ENCODE measurements at places on chromosomes 4 and X. TPM values are rescaled to one million over a fixed set of nuclear protein-coding genes. Genes with fewer than 3 reads are reported as not detected.

The NPNT gene
- total RNA-seq: under 0.01 TPM

- no peak for DNase-seq
Observed at GRCh38 chr4:111210595-111210994, 587.7 kb upstream of the PITX2 start.

DNA sequence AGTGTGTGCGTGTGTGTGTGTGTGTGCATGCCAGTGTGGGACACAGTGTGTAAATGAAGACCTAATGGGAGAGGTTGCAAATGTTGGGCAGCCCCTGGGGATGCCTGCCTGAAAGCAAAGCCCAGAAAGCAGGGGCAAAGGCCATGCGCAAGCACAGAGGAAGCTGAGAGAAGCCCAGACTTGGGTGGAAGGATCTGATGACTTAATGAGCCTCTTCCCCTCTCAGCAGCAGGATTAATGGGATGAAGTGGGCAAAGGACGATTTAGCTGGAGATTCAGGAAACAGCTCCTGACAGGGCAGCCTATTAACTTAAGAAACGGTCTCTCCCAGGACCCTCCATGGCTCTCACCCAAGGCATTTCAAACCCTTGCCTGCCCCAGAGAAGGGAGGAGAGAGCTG is 107.3 kb downstream of the EFNB1 start:
- no peak for DNase-seq

DNA sequence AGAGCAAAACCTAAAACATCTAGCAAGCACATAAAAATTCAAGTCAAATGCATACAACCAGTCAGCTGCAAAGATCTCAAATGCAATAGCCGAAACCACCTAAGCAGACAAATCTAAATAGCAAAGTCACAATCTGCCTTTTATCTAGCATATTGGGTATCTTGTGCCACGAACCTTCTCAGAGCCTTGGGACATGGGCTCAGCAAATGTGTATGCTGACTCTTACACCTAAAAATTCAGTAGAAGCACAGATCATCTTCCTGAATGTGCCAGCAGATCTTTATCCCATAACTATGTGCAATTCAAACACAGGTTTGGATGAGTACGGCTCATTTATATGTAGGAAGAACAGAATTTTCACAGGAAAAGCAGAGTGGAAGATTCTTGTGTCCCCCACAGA is 492.1 kb downstream of the INPP4B start:
- DNase-seq: no peak
